Kidney capillary endothelial cell (primary cell): ENCODE measurements at places on chromosomes 13 and 19.

GRCh38 chr13:34857558-34858325, 84.3 kb upstream of the NBEA start:
- no peak for DNase-seq

DNA sequence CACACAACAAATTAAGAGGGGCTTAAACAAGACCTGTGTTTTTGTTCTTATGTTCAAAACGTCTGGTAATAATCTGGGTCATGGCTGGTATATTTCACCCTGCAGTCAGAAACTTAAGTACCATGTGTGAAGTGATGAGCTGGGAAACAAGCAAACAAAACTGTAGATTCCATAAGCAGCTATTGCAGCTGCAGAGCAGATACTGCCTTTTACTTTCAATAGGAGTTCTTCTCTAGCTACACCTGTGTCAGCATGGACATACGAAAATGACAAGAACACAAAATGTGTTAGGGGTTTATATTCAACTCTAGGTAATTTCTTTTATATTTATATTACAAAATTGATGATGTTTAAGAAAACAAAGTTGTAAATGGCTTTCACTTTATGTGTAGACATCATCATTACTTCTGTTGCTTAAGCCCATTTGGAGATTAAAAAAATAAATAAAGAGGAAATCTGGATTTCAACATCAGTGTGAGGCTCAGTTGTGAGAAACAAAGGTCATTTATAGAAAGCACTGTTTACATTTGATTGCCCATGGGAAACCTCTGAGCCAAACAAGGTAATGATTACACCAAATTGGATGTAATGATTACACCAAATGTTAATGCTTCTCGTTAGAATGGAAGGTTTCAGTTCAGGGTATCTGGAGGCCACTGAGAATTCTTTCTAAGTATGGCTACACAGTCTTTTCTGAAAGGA, 451.0 kb upstream of the SLC10A2 start:
- DNase-seq, result no peak

DNA sequence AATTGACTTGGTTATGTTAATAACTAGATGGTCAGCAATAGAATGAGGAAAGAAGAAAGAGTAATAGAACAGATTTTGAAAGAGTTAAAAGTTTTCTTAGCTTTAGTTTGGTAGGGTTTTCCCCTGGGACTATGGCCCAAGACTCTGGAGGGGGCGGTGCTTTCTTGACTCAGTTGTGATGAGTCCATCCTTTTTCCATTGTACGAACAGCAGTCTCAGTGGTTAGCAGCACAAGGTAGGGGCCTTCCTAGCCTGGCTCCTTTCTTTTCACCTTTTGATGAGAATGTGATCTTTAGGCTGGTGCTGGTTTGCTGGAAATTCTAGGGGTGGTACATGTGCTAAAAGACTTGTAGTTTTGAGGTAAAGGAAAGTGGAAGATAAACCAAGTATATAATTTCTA, 38.8 kb downstream of the ZNF506 start:
- no peak for DNase-seq

- DNase-seq, result no peak
These were observed 11.4 kb upstream of the STARD13 start for GRCh38 chr13:33296793-33297425.

DNA sequence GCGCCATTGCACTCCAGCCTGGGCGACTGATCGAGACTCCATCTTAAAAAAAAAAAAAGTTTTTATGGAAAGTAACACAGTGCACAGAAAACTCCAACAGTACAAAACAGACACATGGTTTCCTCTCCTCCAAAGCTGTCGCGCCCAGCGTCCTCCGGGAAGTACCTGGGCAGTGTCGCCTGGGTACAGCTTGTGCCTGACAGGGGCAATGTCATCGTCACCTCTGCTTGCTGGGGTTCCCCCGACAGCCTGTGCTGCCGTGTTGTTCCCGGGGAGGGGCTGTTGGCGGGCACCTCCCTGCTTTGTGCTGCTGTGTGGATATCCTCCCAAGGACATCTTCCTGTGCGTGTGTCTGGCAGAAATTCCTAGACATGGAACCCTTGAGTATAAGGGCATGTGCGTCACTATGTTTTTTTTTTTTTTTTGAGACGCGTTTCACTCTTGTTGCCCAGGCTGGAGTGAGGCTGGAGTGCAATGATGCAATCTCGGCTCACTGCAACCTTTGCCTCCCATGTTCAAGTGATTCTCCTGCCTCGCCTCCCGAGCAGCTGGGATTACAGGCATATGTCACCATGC, 2.4 kb upstream of the F2RL3 start:
- peak; percentile 91 for DNase-seq

GRCh38 chr13:78777976-78778375, 119.0 kb upstream of the OBI1 start:
- DNase-seq, result no peak

- peak; percentile 40 for DNase-seq
These were observed 98.5 kb upstream of the PABPC3 start for GRCh38 chr13:24997367-24997967.

- DNase-seq, result no peak
These were observed 12.4 kb downstream of the EFNB2 start for GRCh38 chr13:106522898-106523525.

DNA sequence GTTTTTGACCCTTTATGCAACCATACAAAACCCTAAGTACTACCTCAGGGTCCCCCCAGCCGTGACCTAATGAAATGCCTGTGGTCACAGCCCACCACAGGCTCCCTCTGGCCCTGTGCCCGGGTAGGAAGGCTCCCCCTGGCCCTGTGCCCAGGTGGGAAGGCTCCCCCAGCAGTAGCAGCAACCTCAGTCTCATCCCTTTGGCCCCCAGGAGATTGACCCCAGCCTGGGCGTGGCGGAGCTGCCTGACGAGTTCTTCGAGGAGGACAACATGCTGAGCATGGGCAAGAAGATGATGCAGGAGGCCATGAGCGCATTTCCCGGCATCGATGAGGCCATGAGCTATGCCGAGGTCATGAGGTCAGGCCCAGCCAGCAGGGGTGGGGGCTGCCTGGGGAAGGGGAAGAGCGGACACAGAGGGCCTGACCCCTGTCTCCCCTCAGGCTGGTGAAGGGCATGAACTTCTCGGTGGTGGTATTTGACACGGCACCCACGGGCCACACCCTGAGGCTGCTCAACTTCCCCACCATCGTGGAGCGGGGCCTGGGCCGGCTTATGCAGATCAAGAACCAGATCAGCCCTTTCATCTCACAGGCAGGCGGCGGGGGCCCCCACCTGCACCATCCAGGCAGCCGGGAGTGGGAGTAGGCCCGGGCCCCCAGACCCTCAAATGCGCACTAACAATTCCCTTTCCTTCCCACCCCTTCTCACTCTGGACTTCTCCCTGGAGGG, 6.3 kb upstream of the BEST2 start:
- no peak for DNase-seq

DNA sequence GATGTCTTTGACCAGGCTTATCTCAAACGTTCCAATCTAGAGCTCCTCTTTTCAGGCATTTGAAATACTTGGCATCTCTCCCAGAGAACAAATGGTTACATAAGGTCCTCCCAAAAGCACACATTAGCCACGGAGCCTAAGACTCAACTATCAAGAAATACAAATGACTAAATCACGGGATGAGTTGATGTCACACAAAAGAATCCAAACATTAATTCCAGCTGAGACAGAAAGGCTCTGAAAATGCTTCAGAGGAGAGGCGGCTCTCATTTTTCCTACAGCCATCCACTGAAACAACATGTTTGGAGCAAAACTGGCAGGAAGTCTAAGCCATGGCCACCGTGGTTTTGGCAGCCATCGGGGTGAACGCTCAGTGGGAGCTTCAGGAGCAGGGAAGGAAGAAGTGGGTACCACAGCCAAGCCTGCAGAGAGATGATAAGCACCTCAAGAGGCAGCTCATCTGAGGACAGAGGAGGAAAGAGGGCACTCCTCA, 122.5 kb downstream of the STK24 start:
- DNase-seq, result no peak
